A549 treated with RU486 at 1 μM for 4 hours (cell line): ENCODE measurements at places on chromosomes 3 and 15. TPM values are rescaled to one million over a fixed set of nuclear protein-coding genes. Genes with fewer than 3 reads are reported as not detected.

HESX1 gene
- total RNA-seq = 0.23 to 0.26 TPM (median 0.24 TPM) in 3 of 5 replicates, not detected in the others

CD200 gene
- not detected in 5 replicates for total RNA-seq

P2RY14 gene
- not detected in 5 replicates for total RNA-seq

MAP1A gene
- 0.76 to 0.97 TPM (median 0.85 TPM) in 5 replicates for total RNA-seq

MBNL1 gene
- 37.7 to 55.3 TPM (median 52.9 TPM) in 5 replicates for total RNA-seq

STAB1 gene
- not detected in 5 replicates for total RNA-seq

MESP1 gene
- total RNA-seq = 2.1 to 6.8 TPM (median 6.1 TPM) in 5 replicates

XCR1 gene
- not detected in 5 replicates for total RNA-seq

ZPLD1 gene
- total RNA-seq = 0.08 TPM in 1 of 5 replicates, not detected in the others

ITIH1 gene
- total RNA-seq = not detected in 5 replicates

THPO gene
- not detected in 5 replicates for total RNA-seq

ITGA11 gene
- total RNA-seq = 2.2 to 8.2 TPM (median 5.4 TPM) in 5 replicates

AGTR1 gene
- 0.30 to 0.80 TPM (median 0.42 TPM) in 4 of 5 replicates, not detected in the other for total RNA-seq

SLC22A13 gene
- 0.06 TPM in 1 of 5 replicates, not detected in the others for total RNA-seq

KBTBD8 gene
- total RNA-seq = 0.08 to 1.1 TPM (median 0.64 TPM) in 5 replicates

LTK gene
- total RNA-seq = 0.09 to 0.13 TPM in 2 of 5 replicates, not detected in the others

GXYLT2 gene
- total RNA-seq = 1.0 to 1.5 TPM (median 1.2 TPM) in 5 replicates

SETMAR gene
- 8.9 to 10.7 TPM (median 9.3 TPM) in 5 replicates for total RNA-seq
